GOT3 (cell line): ENCODE measurements at places on chromosomes 1 and 21.

DNA sequence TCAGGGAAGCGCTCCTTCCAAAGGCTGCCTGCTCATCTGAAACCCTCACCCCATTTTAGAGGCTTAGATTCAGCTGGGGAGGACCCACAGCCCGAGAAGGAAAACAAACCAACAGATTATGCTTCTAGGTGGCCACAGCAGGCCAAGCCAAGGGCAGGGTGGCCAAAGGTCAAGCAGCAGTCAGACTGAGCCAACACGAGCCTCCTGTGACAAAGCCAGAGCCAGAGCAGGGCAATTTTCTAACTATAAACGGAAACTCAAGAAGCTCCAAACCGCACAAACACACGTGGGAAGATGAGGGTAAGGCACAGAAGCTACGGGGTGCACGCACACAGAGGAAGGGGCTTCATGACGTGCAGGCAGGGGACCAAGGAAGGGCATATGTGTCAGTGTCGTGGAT is 64.1 kb downstream of the PLEKHA6 start:
- no peak for DNase-seq

DNA sequence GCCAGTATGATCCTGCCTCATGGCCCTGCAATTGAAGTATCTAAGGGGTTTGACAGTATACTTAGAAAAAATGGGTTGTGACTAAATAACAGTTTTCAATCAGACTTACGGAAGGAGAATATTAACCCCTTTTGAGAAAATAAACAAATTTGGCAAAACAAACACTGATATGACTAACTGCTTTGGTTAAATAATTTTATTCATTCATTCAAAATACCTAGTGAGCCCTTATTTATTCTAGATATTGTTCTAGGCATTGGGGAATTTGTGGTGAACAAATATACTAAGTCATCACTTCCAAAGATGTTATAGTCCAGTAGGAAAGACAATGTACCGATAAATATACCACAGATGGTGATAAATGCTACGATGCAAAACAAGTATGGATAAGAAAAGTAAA is 358.7 kb downstream of the TGFB2 start:
- DNase-seq = no peak

- DNase-seq = no peak
Measured at GRCh38 chr1:219792337-219793021, 135.9 kb downstream of the SLC30A10 start.

GRCh38 chr21:21241391-21241790 is 243.2 kb downstream of the NCAM2 start:
- DNase-seq = no peak

GRCh38 chr1:2966449-2967328 is 54.6 kb upstream of the ACTRT2 start:
- DNase-seq = no peak

GRCh38 chr1:33021567-33022431 is 14.9 kb downstream of the AK2 start:
- DNase-seq = no peak

DNA sequence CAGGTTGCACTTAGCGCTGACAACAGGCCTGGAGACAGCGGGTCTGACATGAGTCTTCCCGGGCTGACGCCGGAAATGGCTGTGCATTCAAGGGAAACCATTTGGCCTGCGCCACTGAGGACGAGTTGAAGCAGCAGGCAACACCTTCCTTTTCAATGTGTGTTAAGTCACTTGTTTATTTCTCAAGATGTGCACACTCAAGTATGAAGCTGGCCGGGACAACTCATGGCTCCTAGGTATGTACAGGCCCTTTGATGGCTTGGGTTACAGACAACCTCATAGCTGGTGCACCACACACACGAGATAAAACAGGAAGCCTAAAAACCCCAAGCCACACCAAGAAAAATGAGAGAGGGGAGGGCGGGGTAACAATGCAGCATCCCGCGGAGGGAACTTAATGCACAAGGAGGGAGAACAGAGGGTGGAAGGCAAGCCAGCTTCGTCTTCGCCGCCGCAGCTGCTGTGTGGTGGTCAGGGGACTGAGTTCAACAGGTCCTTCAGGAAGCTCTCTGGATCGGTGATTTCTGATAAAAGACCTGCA is 118.0 kb upstream of the IFFO2 start:
- no peak for DNase-seq

GRCh38 chr1:15703562-15703961 is 19.4 kb downstream of the PLEKHM2 start:
- DNase-seq = no peak

DNA sequence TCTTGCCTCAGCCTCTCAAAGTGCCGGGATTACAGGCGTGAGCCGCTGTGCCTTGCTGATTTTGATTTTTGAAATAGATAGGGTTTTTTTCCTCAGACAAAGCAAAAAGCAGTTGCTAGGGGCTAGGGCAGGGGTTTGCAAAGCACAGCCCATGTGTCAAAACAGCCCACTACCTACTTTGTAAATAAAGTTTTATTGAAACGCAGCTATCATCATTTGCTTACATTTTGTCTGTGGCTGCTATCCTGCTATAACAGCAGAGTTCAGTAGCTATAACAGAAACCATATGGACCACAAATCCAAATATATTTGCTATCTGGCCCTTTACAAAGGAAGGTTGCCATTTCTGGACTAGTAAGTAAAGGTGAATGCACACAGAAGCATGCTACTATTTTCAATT is 44.8 kb downstream of the NUF2 start:
- DNase-seq = no peak

DNA sequence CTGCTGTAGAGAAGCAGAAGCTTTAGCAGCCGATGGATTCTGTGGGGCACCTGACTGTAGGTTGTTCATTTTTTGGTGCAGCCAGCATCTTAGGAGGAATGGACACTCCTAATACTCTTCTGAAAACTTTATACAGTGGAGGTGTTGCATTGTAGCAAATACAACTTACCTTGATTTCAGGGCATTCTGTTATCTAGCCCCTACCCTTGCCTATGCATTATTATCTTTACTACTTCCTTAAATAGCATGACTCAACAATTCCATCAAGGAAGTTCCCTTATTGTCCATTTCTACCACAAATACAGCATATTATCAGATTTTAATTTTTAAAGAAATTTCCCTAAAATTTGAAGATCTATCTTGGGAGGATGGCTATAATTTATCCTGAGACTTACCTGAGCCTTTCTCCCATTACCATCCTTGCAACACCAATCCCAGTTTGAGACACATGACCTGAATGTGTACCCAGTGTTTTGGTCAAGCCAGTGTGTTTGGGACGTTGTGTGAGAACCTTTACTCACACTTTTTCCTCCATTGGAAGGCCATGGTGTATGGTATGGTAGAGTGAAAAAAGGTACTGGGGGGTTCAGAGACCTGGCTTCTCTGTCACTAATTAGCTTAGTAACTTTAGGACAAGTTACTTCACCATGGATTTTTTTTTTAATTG is 9.2 kb downstream of the POU2F1 start:
- DNase-seq = no peak

GRCh38 chr1:153697191-153698019 is 18.9 kb downstream of the NPR1 start:
- DNase-seq = no peak

- no peak for DNase-seq
Measured at GRCh38 chr1:11518016-11518701, 39.2 kb downstream of the DISP3 start.

DNA sequence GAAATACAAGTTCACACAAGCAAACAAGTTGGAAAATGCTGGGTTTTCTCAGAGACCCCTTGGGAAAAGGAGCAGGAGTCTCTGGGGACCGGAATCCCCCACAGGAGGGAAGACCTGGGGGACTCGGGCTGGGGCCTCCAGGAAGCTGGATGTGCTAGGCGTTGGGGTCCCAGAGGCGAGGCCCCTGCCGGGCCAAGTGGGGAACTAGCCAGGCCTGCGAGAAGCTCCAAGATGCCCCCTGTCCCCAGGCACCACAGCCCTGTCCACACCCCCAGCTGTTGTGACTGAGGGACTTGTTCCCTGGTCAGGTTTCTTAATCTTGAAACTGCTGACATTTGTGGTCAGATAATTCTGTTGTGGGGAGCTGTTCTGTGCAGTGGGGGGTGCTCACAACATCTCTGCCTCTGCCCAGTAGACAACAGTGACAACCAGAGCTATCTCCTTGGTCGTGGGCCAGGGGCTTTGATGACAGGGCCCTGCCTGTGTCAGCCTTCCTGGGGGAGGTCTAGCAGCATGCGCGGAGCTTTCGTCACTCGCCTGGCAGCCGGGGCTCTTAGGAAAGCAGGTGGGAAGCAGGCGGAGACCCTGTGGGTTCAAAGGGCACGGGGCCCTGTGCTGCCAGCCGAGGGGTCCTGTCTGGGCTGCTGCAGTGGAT is 126.4 kb upstream of the ARHGEF16 start:
- no peak for DNase-seq

DNA sequence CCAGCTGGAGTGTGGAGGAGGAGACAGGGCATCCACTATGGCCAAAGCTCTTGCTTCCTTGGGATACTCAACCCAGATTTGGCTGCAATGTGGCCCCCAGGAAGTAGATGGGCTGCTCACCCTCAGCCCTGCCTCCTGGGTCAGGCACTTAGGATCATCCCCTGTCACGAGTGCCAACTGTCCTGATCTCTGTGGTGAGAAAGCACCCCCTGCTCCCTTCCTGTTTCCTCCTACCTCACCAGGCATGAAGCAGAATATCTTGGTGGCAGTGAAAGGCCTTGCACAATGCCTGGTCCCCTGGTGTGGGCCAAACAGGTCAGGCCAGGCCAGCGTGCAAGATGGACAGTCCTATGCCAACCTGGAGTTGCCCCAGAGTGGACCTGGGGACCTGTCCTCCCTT is 211.7 kb downstream of the GRIK3 start:
- no peak for DNase-seq

DNA sequence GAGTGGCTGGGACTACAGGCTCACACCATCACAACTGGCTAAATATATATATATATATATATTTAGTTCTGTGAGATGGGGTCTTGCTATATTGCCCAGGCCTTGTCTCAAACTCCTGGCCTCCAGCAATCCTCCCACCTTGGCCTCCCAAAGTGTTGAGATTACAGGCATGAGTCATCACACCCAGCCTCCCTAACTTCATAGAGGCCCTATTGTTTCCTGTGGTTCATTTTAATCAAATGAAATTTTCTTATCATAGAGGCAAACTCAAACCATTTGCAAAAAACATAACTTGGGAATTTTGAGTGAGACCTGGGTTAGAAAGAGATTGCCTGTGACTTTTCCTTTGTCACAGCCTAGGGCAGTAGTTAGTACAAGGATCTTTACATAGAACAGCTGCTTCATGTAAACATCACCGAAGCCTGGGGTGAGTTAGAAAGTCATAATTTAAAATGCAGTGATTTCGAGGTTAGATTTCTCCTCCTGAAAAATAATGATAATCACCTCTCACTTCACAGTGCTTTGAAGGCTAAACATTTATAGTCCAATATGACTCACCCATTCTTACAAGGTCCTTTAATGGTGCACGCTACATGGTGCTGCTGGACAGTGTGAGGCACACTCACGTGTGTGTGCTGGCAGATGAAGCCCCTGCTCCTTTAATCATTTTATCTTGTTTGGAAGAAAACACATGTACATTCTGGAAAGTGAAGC is 188.9 kb downstream of the RHOU start:
- DNase-seq = no peak

DNA sequence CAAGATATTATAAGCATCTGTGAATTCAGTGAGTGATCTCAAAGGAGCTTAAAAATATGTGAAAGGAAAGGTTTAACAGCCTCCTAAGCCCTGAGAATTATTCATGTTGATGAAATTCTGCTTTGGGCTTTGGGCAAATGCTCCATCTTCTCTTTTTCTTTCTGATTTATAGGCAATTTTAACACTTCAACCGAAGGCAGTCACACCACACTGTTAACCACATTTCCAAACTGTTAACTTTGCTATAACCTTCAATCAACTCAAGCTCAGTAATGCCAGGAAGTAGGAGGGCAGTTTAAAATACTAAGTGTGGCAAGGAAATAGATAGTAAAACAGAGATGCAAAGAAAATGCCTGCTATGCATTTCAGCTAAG is 54.4 kb upstream of the NEK7 start:
- DNase-seq = no peak

- DNase-seq = no peak
Measured at GRCh38 chr1:37042506-37042905, 8.2 kb upstream of the GRIK3 start.

- DNase-seq = no peak
Measured at GRCh38 chr1:40849801-40850592, 12.2 kb downstream of the CITED4 start.

GRCh38 chr21:44959376-44960091 is 19.7 kb downstream of the SLX9 start:
- DNase-seq = no peak

DNA sequence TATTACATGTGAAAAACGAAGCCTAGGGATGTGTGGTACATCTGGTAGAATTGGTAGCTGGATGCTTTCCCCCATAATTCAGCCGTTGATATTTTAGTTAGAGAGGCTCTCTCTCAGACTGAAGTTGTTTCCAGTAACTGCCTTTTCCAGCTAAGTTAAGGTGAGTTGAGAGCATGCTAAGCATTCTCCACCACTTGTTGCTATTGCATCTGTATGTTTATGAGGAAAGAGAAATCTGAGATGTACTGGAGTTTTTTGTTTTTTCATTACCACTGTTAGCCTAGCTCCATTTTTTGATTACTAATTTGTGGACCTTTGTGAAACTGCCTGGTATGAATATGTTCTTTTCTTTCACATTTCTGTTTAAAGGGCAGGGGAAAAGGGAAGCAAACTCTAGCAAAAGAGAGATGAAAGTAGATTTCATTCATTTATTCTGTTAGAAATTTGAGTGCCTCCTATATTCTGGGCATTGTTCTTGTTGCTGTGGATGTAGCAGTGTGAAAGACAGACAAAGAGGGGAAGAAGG is 189.9 kb upstream of the CACYBP start:
- DNase-seq = no peak

DNA sequence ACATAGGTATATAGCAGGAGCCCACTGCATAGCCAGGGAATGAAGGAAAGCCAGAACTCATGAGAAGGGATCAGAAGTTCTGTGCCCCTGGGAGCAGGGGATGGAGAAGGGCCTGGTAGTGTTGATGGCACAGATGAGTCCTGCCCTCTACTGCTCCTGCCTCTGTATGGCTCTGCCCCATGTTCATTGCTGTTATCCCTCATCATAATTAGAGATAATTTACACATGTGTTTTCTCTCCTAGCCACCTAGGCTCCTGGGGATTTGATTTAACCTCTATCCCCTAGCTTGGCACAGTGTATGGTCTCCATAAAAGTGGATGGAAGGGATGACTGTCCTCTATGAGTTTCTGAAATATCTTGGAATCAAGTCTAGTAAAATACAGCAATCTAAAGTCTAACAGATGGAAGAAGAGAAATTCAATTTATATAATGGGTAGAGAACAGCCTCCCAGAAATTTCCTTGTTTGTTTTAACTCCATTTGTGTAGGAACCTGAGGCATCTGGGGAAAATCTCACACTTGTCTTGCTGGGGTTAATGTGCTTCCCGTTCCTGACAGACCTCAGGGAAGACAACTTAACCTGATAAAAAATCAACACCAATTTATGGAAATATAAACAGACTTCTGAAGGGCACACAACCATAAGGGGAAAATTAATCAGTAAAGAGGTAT is 393.8 kb downstream of the HHAT start:
- DNase-seq = no peak

- DNase-seq = no peak
Measured at GRCh38 chr1:244974106-244974505, 109.8 kb upstream of the HNRNPU start.
